ENCODE measurements at places on chromosomes 2 and 18. TPM values are rescaled to one million over a fixed set of nuclear protein-coding genes. Genes with fewer than 3 reads are reported as not detected.

The RAB11FIP5 gene
- polyA plus RNA-seq, result 9.0 TPM

The KLHL41 gene
- polyA plus RNA-seq, result 1.2 TPM

The TMEM178A gene
- 10.2 TPM for polyA plus RNA-seq

The SCN3A gene
- 1.0 TPM for polyA plus RNA-seq

The CD28 gene
- polyA plus RNA-seq, result 3.1 TPM

DNA sequence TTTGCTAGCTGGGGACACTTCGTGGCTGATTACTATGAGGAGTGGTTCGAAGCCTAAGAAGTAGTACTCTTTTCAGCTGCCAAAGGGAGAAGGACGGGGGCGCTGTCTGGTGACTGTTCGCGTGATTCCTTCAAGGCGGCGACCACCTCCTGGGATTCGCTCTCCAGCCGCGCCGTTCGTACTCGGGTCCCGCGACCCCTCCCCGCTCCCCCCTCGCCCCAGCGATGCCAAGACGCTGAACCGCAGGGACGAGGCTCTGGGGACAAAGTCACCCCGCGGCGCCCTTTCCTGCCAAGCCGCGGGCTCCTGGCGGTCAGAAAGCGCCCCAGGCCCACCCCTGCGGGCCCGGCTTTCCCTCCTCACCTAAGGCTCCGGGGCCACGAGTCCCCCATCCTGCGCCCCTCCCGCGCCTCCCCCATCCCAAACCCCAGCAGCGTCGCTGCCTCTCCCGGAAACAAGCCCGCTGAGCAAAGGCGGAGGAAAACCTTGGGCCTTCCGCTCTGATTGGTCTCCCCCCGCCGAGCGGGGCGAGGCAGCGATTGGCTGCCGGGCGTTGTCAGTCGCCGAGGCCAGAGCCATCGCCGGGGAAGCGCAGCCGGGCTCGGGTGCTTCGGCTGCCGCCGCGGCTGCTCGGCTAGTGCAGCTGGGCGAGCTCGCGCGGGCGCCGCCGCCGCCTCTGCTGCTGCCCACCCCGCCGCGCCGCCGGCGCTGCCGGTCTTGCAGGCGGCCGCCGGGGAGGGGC is 404.3 kb downstream of the XIRP2 start:
- peak; percentile 89 for DNase-seq

- peak; percentile 71 for DNase-seq
Measured at GRCh38 chr2:235463893-235464292, 29.9 kb upstream of the AGAP1 start.

DNA sequence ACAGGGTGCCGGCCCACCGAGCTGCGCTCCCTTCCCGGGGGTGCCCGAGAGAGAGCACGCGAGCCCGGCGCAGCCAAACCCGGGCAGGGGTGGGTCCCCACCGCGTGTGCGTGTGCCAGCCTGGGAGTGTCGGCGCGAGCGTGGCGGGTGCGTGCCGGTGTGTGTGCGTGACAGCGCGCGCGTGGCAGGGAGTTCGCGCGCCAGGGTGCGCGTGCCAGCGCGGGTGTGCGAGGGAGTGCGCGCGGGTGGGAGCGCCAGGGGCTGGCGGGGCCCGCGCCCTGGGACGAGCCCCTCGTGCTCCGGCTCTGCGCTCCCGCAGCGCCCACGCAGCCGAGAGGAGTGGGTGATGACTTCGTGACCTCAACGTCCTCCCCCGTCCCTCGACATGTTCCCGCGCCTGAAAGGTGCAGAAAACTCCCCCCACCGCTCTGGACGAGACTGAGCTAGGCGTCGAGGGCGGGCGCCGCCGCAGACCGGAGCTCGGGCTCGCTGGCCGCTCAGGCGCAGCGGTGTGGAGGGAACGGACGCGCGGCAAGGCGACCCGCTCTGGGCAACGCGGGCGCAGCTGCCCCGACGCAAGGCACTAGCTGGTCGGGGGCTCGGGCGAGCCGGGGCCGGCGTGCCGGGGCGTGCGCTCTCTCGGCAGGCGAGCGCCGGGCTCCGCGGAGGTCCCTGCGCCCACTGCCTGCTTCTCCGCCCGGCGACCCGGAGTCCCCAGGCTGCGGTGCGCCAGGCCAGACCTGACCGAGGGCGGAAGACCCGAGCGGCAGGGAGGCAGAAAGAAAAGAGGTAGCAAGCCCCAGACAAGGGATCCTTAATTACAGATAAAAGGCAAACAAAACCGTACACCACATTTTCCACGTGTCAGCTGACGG is 582.8 kb downstream of the ZEB2 start:
- no peak for DNase-seq

DNA sequence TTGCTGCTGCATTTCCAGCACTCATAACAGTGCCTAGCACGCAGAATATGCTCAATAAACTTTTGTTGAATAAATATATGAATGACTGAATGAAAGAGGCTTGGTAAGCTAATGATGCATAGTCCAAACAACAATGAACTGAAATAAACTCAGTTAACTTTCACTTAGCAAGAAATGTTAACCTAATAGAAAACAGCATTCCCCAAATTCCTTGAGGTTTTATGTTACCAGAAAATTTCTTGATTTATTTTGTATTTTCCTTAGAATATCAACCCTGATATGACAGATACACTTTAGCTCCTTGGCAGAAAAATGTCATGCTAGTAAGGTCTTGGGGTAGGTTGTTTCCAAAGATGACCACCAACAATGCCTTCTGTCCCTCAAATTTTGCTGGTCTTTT is 217.4 kb downstream of the KCNE4 start:
- DNase-seq, result no peak

All from right lung (tissue), 10 donors.